ENCODE measurements at places on chromosomes 4 and X. TPM values are rescaled to one million over a fixed set of nuclear protein-coding genes. Genes with fewer than 3 reads are reported as not detected.

- no peak for DNase-seq
Observed at GRCh38 chrX:12319003-12319519, 180.8 kb downstream of the FRMPD4 start.

- DNase-seq: no peak
Observed at GRCh38 chrX:35562395-35562794, 235.7 kb upstream of the MAGEB16 start.

Gene SULT1B1
- total RNA-seq: 0.67 TPM

- no peak for DNase-seq
Observed at GRCh38 chr4:166239354-166239753, 366.3 kb downstream of the TLL1 start.

DNA sequence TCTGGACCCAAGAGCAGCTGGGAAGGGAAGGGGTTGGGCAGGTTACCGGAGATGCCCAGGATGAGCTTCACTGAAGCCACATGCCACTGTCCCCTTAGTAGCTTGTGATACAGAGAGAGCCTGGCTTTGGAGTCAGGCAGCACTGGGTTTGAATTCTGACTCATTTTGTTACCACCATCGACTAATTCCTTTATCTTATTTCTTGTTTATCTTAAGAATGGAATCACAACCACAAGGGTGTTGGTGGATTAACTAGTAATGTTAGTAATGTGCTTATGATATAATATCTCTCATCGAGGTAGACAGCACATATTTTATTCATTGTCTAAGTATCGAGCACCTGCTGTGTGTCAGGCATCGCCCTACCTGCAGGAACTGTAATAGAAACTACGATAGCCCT lies 17.7 kb upstream of the STX18 start:
- no peak for DNase-seq

DNA sequence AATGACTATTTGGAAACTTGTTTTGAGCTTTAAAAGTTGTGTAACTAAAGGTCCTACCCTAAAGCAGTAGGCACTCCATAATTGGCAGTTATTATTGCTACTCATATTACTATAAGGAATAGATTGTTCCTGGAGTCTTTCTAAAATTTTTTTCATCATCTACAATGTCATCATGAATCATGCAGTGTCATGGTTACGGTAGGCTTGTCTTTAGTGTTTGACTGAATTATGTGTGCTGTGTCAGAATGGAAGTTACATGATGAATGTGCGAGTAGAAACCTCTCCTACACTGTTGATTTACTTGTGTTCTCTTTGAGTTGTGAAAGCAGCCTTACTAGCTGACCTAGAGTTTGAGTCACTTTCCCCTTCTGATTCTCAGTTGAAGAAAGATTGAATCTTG lies 1099.9 kb downstream of the RAPGEF2 start:
- DNase-seq: no peak

Measured in right atrium auricular region (tissue), 2 donors.